MV-4-11 (cell line): ENCODE measurements at places on chromosomes 7 and 10.

GRCh38 chr7:87420173-87420572 lies 55.3 kb downstream of the ABCB4 start:
- DNase-seq = no peak

- peak; percentile 38 for DNase-seq
Observed at GRCh38 chr10:97121041-97121440, 64.7 kb downstream of the SLIT1 start.

DNA sequence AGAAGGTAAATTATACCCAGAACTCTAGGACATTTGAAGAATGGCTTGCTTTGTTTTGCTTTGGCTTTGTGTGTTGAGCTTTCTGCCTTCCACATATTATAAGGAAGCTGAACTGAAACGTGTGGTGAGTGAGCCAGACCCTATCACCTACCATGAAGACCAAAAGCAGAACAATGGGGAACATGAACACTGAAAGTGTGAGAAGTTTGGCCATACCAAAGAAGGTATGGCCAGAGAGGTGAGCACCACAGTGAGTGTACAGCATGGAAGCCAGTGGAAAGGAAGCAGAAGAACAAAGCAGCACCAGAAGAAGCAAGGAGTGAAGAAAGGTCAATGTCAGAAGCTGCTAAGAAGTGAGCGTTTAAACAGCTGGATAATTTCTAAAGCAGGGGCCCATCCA lies 59.7 kb upstream of the CCDC71L start:
- DNase-seq = peak; percentile 59

DNA sequence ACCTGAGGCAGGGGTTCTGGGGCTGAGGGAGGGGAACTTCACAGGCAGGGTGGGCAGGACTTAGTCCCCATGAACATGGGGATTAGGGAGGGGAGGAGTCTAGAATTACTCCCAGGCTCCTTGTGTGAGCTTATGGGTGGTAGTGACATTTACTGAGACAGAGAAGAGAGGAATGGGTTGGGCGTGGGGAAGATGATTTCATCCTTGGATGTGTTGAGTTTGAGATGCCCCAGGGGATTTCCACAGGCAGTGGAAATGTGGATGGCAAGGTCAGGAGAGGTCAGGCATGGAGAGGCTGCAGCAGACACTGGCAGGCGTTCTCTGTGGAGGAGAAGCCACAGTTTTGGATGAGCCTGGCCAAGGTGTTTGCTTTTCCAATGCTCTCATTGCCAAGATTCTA lies 26.4 kb upstream of the GSDME start:
- no peak for DNase-seq

DNA sequence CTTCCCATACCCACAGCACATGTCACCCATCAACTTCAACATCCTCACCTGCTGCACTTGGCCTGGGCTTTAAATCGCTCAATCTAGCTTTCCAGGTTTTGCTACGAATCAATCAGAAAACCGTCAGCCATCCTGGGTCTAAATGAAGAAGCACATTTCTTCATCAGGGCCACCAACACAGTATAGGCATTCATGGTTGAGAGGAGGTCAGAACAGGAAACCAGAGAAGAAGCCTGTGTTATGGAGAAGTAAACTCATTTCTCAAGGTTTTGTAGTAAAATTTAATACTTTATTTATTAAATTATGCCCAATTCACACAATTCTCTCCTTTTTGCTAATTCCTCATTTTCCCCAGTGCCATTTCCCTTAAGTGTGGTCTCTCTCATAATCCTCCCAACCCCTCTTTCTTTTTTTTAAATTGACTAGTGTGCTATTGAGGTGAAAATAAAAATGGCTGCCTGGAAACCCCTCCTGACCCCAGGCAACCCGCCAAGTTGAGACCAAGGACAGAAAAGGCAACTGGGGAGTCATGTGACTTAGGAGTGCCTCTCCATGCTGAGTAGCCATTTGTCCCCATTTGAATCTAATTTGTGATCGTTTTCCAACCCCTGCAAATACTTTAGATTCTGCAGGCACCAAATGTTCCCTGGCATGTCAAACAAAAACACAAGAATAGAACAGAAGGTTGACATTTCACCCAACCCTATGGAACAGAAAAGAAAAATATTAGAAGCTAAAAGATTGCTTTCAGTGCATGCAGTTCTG lies 181.1 kb upstream of the NAMPT start:
- DNase-seq = no peak

DNA sequence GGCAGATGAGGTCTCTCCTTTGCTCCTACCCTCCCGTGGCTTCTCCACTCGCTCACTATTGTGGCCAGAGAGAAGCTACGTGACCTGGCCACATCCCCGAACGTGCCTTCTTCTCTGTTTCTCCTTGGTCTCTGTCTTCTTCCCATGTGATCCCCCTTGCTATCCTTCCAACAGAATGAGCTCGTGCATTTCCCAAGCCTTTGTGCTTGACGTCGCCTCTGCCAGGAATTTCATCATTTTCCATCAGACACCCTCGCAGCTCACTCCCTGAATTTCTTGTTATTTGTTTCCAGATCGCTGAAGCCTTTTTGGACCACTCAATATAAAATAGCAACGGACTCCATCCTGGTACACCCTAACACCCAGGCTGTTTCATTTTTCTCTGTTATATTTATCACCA lies 13.8 kb upstream of the INHBA start:
- no peak for DNase-seq
